ENCODE measurements at places on chromosomes 6 and 20. TPM values are rescaled to one million over a fixed set of nuclear protein-coding genes. Genes with fewer than 3 reads are reported as not detected.
A peak's percentile ranks its signal among the peaks of the same experiment; 100 is the strongest.

GRCh38 chr20:32037929-32038328 lies 14.1 kb upstream of the HCK start:
- no peak for DNase-seq

DNA sequence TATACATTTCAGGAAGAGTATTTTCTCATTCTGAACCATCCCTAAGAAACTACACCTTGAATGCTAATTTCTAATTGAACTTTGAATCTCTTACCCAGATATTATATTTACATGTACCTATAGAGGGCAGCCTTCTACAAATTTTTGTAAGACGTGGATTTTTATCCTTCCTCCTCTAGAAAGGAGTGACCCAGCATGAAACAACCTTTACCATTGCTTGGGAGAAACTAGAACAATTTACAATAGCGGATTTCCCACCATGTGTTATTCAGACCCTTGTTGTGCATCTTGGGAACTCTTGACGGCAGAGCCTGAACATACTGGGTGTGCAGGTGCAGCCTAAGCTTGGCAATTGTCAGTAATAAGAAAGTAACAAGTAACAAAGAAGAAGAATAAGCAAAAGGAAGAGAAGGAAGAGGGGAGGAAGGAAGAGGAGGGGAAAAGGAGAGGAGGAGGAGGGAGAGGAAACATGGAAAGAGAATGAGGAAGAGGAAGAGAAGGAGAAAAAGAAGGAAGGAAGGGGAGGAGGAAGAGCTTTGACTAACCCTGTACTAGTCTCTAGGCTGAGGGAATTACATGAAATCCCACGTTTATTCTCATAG lies 10.8 kb upstream of the TAAR1 start:
- DNase-seq = peak; percentile 16

DNA sequence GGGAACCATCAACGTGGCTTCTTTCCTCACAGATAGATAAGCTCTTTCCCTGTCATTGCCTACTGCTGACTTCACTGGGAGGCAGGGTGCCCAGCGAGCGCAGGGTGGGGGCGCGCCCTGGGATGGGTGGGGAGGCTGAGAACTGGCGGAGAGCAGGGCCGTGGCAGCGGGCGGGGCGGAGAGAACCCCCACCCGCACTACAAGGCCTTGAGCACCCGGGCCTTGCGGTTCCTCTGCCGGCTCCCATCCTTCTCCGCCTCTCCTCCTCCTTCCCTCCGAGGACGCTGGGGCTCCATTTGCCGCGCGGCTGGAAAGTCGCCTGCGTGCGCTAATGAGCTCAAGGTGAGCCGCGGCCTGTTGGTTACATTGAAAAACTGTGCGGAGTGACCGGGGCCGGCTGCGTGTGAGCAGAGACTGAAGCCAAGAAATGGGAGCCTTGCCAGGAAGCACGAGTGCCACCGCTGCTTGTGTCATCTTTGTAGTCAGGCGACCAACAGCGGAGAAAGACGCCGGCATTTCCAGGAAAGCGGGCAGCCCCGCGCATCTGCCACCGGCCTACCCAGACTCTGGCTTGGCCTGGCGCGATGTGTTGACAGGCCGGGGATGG lies 963.5 kb upstream of the SLC35B3 start:
- DNase-seq = no peak

The RGS17 gene
- 6.5 TPM for total RNA-seq

DNA sequence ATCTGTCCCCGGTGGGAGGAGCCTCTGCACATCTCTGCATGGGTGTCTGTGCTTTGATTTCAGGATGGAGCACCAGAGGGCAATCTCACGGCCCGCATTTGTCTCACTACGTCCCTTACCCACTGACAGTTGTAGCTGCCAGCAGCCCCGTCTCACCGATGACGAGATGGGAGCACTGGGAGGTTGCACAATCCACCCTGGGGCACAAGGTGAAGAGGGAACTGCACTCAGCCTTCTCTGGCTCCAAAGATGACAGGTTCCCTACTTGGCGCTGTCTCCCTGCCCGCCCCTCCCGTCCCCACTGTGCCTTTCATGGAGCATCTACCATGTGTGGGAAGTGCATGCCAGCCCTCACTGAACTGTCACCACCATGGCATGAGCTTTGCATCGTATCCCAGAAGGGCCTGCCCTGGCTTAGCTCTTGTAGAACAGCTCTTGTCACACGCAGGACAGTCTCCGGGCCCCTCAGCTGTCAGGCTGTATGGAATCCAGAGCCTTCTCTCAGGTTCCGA lies 99.9 kb upstream of the PMEPA1 start:
- no peak for DNase-seq

GRCh38 chr6:168708526-168708925 lies 267.5 kb downstream of the SMOC2 start:
- DNase-seq = no peak

DNA sequence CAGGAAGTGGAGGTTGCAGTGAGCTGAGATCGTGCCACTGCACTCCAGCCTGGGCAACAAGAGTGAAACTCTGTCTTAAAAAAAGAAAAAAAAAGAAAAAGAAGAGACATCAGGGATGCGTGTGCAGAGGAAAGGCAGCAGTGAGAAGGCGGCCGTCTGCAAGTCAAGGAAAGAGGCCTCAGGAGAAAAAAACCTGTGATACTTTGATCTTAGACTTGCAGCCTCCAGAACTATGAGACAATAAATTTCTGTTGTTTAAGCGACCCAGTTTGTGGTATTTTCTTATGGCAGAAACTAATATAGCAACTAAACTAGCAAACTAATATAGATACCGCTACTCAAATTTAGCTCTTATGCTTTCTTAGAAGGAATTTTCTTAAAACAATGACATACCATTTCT lies 36.1 kb downstream of the FGD2 start:
- DNase-seq = no peak

- no peak for DNase-seq
These were observed 139.6 kb downstream of the AIG1 start for GRCh38 chr6:143200167-143200770.

The BNIP5 gene
- total RNA-seq = not detected

DNA sequence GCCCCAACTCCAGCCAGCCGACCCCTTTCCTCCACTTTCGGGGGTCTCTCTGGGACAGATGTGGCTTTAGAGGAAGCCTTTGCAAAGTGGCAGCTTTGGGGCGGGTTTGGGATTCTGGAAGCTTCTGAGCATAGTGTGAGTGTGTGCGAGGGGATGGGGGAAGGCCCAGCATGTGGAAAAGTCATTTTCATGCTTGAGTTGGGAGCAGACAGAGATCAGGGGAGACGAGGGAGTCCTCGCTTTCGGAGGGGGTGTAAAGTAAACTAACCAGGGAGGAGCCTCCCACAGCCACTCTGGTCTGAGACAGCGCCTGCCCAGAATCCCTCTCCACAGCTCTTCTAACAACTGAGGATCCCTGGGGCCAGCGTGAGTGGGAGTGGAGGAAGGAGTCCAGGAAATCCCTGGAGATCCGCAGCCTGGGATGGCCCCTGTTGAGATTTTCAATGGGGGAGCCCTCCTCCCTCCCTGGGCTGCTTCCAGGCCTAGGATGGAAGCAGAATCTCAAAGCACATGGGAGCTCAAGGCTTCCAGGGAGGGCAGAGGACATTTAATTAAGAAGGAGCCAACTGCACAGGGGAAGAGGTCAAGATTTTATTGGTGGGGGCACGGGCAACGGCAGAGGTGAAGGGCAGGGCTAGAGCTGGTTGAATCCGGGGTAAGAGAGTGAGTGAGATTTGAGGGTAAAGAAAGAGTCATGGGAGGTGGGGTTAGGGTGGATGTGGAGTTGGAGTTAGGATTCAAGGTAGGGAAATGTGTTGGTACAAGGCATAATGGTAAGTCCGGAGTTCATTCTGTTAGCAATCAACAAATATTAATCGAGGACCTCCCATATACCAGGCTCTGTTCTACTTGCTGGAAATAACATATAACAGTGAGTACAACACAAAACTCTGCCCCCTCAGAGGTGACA lies 102.3 kb upstream of the FOXP4 start:
- no peak for DNase-seq

The PPP1R3G gene
- total RNA-seq = 0.22 TPM

DNA sequence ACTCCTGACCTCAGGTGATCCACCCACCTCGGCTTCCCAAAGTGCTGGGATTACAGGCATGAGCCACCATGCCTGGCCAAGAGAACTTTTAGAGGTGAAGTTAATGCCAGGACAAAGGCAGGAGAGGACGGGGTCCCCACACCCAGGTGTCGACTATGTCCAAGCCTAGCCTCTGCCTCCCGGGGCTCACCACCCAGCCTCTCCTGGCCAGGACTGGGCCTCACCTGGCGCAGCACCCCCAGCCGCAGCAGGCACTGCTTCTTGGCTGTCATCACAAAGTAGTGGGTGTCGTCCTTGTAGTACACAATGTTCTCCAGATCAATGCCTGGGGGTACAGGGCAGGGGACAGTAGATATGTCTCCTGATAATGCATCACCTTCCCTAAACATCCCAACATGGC lies 4.2 kb downstream of the MICAL1 start:
- no peak for DNase-seq

DNA sequence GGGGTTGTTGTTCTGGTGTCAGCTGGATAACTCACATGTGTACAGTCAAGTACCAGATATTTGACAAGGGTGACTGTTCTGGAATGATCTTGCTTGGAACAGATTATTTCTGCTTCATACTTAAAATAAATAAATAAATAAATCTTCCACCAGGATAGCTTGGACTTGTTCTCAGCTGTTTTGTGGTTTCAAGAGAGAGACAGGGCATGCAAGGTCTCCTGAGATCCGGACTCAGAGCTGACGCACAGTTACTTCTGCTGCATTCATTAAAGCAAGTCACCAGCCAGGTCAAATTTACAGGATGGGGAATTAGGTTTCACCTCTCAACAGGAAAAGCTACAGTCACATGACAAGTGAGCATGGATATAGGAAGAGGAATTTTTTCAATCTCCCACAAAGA lies 285.0 kb upstream of the SPTLC3 start:
- DNase-seq = no peak

DNA sequence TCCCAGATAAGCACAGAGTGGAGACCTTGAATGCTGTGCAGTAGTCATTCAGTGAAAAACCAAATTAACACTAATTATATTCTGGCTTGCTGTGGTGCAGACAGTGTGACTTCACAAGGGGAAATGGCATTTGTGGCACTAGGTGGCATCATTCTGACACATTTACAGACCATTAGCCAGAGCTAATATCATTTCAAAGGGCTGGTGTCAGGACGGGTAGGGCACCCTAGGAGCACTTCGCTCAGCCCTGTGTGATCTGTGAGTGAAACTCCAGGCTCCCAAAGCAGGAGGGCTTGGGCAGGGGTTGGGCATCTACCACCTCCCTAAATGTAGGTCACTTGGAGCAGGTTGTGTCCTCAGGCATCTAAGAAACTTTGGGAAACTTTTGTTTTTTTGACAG lies 555.8 kb downstream of the PKHD1 start:
- DNase-seq = no peak

The TBXT gene
- total RNA-seq = not detected

- DNase-seq = no peak
These were observed 244.6 kb upstream of the ECI2 start for GRCh38 chr6:4379958-4380357.

The OR2J3 gene
- not detected for total RNA-seq

Measured in A172 (cell line).